Stimulated activated CD4-positive, alpha-beta T cell treated with anti-CD3 and anti-CD28 coated beads, Interleukin-15, amount 100 ng/mL, for 48 hours (primary cell): ENCODE measurements at places on chromosomes 5 and 9.

GRCh38 chr5:156380848-156381247 is 53.9 kb downstream of the SGCD start:
- DNase-seq: no peak

- no peak for DNase-seq
Observed at GRCh38 chr5:109739741-109740728, 50.3 kb downstream of the MAN2A1 start.

DNA sequence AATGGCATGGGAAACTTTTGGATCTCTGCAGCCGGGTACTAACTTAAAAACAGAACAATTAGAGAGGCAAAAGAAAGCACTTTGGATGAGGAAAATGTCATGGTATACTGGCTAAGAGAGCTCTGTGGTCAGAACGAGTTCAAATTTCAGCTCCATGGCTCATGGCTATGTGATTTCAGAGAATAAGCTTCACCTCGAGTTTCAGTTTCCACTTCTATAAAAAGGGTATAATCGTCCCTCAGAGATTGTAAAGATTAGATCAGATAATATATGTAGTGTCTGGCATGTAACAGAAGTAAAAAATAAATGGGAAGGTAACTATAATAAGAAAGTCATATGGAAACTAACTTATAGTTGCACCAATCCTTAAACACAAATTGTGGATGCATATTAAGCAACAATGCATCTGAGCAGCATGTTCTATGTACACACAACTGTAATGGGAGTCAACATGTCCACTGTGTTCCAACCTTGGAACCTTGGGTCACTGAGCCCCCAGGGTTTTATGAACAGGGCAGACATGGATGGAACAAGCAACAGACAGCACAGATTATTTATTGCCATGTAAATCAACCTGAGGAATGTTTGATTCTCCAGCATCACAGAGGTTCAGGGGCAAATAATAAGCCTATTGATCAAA is 145.4 kb downstream of the MAPKAP1 start:
- no peak for DNase-seq

DNA sequence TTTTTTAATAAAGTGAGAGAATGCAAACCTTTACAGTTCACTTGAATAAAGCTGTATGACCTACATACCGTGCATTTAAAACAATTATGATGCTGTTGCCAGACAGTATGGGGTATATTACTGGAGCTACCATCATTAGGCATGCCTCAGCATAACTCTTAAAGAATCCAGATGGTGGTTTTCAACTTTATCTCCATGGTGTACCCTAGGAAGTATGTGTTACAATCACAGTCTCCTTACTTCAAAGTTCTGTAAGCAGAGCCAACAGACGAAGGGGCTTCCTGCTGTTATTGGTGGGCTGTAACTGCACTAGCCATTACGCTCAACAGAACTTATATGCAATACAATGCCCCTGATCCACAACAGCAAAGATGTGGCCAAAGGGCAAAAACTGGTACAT is 803.3 kb downstream of the DTWD2 start:
- DNase-seq: no peak

GRCh38 chr9:124366476-124367220 is 48.6 kb downstream of the PSMB7 start:
- DNase-seq: no peak

GRCh38 chr5:54653956-54654614 is 136.5 kb downstream of the SNX18 start:
- DNase-seq: no peak

- no peak for DNase-seq
Observed at GRCh38 chr5:68028131-68028727, 187.3 kb upstream of the PIK3R1 start.

DNA sequence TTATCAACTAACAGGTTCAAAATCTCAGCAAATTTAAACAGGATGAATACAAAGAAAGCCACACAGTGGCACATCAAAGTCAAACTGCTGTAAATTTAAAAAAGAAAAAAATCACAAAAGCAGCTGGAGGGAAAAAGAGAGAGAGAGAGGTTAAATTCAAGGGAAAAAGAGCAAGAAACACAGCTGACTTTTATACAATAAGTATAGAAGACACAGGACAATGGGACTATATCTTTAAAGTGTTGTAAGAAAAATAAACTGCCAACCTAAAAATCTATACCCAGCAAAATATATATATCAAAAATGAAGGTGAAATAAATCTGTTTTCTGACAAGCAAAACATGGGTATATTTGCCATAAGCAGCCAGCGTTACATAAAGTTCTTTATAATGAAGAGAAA is 261.5 kb downstream of the TLE1 start:
- no peak for DNase-seq

DNA sequence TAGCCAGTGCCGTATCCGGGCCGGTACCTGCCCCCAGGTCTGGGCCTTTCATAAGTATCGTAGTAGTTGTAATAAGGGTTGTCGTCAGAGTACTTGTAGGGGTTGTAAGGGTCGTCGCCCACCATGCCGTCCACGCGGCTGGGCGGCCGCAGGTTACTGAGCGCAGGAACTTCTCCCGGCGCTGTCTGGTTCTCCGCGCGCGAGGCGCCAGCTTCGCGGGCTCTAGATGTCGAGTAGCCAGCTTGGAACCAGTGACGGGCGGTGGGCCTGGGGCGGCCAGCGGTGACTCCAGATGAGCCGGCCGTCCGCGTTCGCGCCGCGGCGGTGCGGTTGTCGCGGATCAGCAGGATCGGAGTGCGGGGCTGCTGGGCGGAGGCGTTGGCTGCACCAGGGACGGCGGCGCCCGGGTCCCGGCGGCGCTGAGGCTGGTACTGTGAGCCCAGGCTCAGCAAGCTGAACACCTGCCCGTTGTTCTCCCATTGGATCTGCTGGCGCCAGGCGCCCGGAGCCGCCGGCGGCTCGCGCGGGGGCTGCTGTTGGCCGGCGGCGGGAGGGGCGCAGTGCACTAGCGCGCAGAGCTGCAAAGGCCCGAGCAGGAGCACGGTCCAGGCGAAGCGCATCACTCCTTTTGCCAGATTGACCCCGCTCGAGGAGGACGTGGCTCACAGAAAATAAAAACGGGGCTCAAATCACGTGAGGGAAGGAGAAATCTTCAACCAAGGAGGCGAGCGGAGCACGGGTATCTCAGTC is 518 bp downstream of the LOX start:
- DNase-seq: no peak

GRCh38 chr9:79353856-79354520 is 217.8 kb upstream of the TLE4 start:
- no peak for DNase-seq

DNA sequence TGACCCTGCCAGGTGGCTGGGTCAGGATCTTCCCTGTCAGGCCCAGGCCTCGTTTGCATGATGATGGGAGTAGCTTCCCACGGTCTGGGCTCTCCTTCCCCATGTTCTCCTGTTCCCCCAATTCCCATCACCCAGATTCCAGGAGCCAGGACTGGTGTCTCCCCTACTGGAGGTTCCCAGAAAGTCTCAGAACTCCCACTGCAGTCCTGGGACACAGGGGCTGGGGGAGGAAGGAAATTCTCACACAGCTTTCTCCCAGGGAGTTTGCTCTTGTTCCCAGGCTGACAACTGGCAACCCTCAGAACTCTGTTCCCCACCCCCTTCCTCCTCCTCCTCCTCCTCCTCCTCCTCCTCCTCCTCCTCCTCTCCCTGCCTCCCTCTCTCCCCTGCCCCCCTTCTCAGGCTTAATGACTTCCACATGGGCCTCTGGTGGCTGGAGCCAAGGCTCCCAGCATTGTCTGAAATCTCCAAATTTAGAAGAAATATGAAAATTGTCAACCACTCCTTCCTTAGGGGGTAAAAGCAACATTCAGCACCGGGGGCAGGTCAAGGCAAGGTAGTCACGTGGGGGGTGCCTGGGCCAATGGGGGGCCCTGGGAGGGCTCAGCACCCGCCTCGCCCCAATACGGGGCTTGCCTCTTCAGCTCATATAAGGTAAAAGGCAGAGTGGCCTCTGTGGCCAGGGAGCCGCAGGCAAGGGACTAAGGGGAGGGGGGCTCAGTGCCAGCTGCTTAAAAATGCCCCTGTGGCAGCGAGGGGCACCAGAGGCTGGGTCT is 27.3 kb upstream of the IL17B start:
- DNase-seq: no peak

DNA sequence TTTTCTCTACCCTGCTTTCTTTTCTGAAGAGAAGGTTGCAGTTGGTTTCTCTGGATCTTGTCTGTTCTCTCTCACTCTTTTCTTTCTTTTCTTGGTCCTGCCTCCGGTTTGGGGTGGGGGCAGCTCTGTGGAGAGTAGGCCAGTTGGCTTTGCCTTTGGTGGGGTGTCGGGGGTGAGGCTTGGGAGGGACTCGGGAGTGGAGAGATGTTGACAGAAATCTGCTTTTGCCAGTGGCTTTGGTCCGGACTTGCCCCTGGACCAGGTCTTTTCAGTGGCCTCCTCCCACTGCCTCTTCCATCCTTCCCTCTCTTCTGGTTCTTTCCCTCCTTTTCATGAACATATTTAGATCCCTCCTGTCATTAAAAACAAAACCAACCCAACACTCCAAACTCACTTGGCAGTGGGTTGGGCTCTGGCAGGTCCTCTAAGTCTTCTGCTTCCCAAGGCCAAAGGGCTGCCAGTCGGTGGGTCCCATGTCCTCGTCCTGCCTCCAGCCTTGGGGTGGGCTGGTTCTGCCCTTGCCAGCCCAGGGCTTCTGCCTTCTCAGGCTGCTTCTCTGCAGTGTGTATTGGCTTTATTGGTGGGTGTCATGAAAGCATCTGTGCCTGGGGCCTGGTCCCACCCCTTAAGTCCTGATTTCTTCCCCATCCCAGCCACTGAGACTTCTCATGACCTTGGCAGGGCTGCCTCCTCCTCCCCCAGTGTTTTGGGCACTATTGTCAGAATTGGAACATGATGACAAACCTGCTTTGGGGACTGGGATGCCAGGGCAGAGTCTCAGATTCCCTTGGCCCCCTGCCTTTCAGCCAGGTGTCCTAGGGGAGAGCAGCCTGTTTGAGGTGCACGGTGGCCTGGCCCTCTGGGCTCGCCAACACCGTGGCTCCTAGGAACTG is 16.9 kb downstream of the ANKRD33B start:
- no peak for DNase-seq

GRCh38 chr5:58133631-58134296 is 326.1 kb downstream of the PLK2 start:
- no peak for DNase-seq

DNA sequence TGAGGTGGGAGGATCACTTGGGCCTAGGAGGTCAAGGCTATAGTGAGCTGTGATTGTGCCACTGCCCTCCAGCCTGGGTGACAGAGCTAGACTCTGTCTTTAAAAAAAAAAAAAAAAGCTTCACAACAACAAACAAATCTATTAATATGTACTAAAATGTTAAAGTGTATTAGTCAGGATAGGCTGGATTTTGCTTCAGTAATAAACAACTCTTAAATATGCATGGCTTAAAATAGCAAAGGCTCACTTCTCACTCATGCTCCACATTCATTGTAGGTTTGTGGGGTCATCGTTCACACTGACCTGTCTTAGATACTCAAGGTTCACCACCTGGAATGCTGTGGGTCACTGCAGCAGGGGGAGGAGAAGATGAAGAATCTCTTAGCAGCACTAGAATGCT is 33.8 kb upstream of the COL15A1 start:
- DNase-seq: no peak

DNA sequence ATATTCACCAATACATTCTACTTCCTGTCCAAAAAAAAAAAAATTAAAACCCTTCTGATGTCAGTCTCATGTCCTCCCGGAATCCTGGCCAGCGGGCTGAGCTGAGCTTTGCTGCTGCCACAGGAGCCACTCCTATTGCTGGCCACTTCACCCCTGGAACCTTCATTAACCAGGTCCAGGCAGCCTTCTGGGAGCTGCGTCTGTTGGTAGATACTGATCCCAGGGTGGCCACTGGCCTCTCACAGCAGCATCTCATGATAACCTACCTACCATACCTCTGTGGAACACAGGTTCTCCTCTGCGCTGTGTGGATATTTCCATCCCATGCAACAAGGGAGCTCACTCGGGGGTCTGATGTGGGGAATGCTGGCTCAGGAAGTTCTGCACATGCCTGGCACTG is 21.0 kb upstream of the NPM1 start:
- DNase-seq: no peak

DNA sequence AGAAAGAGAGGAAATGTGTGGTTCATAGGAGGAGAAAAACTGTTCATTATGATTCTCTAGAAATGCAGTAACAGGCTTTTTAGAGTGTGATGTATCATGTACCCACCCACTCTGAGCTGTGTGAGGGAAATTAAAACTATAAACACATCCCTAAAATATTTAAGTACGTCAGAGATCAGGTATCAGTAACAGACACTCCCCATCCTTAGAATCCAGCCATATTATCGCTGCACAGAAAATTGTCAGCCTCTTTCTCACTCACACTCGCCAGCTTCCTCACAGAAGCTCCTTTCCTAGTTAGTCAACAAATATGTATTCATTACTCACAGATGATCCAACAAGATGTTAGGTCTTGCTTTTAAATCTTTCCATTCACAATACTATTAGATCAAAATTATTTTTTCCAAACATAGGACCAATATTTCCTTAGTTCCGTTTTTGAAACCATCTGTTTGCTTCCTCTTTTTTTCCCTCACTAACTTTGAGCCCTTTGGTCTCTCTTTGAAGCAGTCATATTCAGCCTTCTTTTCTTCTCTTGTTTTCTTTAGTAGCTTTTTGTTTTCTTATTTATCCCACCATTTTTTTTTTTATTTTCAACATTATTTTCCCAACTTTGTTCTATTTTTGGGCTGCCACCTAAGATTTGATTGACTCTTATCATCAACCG is 13.6 kb upstream of the MAST4 start:
- no peak for DNase-seq

- no peak for DNase-seq
Observed at GRCh38 chr9:137665697-137666512, 47.1 kb downstream of the EHMT1 start.

DNA sequence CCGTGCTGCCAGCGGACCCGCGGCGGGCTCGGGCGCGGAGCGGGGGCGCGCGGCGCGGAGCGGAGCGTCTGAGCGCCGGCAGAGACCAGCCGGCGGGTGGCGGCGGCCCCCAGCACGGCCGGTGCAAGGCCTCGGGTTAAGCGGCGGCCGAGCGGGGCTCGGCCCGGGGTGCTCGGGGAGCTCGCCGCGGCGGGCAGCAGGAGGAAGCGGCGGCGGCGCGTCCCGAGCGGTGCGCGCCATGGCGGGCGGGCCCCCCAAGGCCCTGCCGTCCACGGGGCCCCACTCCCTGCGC is 150 bp downstream of the SNX30 start:
- DNase-seq: no peak

DNA sequence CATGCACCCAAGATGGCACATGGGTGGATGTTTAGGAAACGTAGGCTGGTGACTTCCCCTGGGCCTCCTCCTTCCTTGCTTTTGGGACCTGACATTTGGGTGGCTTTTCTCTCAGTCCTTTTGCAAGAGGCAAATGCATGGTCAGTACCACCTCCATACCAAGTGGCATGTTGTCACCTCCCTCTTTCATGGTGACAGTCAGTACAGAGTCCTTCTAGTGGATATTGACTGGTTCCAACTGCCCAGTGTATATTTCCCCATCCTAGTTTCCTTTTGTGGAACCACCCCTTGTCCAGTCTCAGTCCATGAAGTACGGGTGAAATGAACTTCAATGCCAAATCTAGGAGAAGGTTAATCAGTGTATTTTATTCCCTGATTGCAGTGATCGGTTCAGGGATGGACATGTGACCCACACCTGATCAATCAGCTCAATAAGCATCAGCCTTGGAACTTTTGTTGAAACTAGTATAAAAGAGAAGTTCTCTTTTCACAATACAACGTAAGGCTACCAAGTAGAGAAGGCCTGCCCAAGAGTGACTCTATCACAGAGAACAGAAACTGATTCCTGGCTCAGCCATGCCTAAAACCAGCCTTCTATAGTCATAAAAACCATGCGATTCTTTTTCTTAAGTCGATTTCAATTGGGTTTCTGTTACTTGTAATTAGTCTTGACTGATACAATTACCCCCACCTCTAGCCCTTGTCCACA is 143.4 kb upstream of the KLF9 start:
- DNase-seq: no peak

- DNase-seq: no peak
Observed at GRCh38 chr5:17304282-17304681, 86.9 kb downstream of the BASP1 start.
